ENCODE measurements at places on chromosomes 3 and 15. TPM values are rescaled to one million over a fixed set of nuclear protein-coding genes. Genes with fewer than 3 reads are reported as not detected.

- DNase-seq: no peak
These were observed 86.2 kb upstream of the COL6A5 start for GRCh38 chr3:130259166-130259874.

GRCh38 chr3:4809922-4810321 is 169.3 kb upstream of the BHLHE40 start:
- DNase-seq: no peak

DNA sequence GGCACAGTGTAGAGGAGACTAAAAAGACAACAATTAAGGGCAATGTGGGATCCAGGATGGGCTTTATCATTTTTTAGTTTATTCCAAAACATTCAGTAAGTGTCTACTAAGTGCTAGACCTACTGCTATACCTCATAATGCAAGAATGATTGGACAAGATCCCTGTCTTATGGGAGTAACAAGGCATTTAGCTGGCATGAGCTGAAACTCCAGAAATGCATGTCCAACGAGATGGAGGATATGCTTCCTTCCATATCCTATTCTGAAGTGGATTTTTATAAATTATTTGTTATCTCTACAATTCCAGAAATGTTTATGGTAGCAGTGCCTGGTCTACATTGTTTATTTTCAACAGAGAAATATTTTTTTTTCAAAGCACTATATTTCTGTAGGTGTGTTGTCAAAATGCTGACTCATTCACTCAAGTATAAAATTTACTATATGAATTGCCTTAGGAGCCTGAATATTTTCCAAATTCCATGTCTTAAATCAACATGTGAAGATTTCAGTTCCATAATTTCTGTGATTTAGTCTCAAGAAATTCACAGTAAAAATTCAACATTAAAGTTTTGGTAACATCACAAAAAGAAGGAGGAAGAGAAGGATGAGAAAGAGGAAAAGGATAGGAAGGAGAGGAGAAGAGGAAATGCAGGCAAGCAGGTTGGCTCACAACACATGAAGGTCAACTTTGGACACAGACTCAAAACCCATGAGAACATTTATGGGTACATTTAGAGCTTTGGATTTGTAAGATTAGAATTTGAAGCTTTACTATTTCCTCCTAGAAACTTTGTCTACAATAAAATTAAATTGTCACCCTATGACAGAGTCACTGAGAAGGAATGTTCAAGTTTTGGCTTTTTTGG is 88.6 kb downstream of the P3H2 start:
- no peak for DNase-seq

GRCh38 chr3:174477491-174477890 is 381.6 kb upstream of the NAALADL2 start:
- DNase-seq: no peak

DNA sequence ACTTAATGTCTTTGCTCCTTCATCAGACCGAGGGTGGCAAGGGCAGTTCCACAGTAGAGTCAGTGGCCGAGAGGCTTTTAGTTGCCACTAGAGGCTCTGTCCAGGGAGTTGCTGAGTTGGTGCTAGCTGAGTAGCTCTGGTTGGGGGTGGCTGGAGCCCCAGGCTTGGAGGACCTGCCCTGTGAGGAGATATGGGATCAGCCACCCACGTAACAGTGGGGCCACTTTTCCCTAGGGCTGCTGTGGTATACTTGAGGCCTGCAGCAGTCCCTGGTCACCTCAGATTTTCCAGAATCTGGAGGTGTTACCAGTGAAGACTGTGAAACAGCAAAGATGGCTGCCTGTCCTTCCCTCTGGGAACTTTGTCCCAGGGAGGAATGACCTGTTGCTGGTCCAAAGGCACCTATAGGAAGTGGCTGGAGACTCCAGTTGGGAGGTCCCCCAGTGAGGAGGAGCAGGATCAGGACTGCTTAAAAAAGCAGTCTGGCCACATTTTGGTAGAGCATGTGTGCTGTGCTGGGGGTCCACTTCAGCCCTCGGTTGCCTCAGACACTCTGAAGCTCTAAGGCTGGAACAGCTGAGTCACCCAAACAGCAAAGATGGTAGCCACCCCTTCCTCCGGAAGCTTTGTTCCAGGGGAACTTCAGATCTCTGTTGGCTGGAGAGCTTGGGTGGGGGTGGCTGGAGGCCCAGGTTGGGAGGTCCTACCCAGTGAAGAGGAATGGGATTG is 72.9 kb downstream of the AKAP13 start:
- no peak for DNase-seq

DNA sequence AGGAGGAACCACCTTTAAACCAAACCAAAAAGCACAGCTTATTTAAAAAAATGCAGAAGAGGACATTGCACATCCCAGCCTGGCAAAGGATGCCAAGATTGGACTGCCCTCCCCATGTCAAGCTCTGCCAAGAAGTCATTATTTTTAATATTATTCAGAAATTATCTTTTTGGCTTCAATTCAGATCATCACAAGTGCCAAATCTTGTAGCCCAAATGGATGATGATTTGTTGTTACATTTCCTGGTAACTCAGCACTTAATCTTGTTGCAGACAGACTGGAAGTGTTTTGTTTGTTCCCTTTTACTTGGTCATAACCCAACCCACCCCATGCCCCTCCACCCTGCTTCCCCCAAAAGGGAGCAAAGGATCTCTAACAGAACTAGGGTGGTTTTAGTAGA is 28.1 kb upstream of the LXN start:
- no peak for DNase-seq

GRCh38 chr3:129689036-129689435 is 82.6 kb upstream of the PLXND1 start:
- no peak for DNase-seq

GRCh38 chr3:37506956-37507535 is 332.7 kb upstream of the LRRFIP2 start:
- no peak for DNase-seq

DNA sequence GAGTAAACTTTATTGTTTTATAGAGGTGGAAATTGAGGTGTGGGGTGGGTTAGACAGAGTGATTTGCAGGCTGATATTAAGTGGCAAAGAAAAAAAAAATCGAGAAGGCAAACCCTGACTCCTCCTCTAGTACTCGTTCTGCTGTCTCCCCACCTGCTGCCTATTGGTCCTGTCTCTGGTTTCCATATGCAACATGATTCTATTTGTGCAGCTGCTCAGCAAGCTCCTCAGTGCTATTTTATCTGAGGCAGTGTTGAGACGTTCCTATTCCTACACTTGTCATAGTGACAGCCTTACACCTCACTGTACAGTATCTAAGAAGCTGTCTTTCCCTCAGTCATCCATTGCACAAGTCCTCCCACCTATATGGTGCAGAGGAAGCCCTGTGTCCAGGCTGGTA is 45.1 kb downstream of the RSL24D1 start:
- no peak for DNase-seq

DNA sequence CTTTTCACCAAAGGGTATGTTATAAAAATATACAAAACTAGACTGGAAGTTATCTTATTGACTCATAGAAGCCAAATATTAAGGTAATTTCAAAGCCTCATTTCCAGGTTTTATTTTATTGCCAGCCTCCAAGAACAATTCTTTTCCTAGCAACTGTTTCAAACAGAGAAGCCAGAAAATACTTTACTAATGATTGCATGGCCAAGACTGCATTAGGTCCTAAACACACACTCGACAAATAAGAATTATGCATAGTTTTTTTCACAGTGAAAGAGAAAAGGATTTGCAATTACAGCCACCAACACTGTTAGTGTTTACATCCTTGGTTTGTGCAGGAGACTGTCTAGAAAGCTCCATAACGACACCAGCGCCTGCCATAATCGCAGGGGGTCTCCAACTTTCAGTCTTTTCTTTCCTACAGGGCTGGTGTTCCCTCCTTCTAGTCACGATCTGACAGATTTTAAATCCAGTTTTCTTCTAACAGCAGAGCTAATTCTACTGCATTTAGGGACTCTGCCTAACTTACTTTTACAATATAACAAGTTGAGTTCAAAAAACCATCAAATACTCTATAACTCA is 58.1 kb downstream of the CLASP2 start:
- no peak for DNase-seq

The SOX2 gene
- 0.56 TPM for total RNA-seq

The RBPMS2 gene
- total RNA-seq: 312 TPM

The EXD1 gene
- not detected for total RNA-seq

Measured in left cardiac atrium (tissue), 4 donors.